ENCODE measurements at places on chromosomes 7 and 10.

- no peak for DNase-seq
These were observed 35.7 kb downstream of the ITPRID1 start for GRCh38 chr7:31549611-31550010.

DNA sequence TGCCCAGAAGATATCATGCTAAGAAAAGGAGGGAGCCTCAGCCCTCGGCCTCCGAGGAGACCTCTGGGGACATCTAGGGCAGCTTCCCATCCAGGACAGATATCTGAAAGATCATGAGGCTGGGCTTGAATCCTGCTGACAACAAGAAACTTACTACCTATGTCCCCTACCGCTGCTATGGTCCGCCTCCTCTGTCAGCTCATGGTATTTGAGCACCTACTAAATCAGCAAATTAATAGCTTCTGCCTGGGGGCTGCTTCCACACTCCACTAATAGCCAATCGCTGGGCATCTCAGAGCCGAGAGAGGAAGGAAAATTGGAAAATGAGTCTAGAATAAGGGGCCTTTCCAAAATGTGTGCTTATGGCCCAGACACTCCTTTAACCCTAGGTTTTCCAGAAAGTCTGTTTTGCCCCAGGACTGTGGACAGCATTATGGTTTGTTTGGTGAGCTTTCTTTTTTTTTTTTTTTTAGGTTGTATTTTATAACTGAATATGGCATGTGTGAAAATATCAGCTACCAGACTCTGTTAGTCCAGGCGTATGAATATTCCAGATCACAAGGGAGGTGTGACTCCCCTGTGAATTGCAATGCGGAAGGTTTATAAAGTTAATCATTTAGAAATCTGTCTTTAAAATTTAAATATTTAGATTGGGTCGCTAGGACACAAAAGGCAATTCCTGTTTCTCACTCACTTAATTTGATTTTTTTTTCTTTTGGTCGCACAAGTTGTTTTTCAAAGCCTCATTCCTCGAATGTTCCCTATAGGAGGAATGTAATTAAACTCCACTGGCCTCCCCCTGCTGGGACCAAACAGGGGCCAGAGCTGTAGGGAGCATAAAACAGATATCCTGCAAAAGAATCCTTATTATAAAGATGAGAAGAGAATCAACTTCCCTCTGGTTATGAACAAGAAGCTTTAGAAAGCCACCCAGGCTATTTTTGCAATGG lies 89.4 kb downstream of the PARP12 start:
- no peak for DNase-seq

DNA sequence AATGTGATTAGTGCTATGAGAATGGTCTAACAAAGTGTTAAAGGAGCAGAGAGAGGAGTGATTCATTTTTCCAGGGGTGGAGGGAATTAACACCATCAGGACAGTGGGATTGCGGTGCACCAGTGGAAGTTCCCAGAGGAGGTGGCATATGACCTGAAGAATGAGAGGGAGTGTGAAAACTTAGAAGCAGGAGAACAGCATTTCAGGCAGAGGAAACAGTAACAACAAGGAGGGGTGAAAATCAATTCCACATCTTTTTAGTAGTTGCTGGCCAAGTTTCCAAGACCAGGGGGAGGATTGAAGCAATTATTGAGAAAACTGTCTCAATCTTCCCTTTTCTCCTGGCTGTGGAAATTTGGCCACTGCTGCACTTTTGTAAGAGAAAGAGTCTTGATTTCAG lies 23.7 kb upstream of the CCDC172 start:
- no peak for DNase-seq

- DNase-seq: no peak
These were observed 152.5 kb upstream of the LYZL1 start for GRCh38 chr10:29136411-29136810.

GRCh38 chr10:124221356-124222317 lies 128.2 kb upstream of the CHST15 start:
- DNase-seq: no peak

DNA sequence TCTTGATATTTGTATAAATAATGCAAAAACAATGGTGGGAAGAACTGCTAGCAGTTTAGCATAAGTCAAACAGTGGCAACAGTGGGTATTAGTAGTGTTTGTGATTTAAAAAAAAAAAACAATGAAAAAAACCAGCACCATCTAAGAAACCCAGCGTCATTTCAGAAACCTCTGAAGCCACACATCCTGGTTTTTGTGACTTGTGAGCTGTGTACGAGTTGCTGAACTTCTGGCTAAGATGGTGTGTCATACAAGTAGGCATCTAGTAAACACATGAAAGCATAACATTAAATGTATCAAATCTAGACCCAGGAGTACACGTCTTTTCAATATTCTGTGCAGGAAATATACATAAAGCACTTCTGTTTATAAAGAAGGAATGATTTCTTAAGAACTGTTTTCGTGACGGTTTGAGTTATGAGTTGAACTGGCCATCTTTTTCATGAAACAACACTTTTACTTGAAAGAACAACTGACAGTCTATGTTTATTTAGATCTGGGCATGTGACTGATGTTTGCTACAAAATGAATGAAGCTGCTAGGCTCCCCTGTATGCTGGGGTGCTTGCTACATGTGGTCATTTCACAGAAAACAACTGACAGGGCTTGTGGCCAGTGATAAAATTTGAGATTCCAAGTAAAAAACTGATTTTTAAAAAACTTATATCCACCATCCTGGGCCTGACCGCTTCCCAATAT lies 143.5 kb downstream of the PIP4K2A start:
- no peak for DNase-seq

DNA sequence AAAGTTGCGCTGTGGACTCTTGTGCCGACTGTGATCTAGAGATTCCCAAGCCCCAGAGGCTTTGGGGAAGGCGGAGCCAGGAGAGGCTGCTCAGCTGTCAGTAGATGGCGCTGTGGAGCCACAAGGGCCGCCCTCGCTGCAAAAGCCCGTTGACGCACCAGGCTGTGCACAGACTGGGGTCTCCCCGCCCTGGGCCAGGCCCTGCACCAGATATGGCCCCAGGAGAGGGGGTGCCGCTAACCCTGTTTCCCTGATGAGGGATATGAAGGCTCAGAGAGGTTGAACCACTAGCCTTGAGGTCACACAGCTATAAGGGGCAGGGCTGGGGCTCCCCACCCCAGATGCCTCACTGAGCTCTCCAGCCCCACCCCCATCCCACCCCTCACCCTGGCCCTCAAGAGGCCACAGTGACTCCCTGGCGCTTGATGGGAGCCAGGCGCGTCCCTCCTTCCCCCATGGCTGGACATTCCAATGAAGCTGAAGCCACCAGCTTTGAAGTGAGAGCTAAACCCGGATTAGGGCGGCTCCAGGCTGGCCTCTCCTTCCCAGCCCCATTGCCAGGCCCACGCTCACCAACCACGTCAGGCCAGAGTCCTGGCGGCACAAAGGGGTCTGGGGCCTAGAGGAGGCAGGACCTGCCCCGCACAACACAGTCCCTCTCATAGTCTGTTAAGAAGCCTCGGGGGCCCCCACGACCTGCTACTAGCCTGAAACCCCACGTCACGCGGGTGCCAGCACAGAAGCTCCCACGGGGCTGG lies 26.4 kb downstream of the MYL10 start:
- DNase-seq: peak; percentile 75

GRCh38 chr7:36874041-36874440 lies 149.7 kb upstream of the AOAH start:
- DNase-seq: no peak

GRCh38 chr7:3000566-3000965 lies 43.1 kb downstream of the CARD11 start:
- DNase-seq: no peak

DNA sequence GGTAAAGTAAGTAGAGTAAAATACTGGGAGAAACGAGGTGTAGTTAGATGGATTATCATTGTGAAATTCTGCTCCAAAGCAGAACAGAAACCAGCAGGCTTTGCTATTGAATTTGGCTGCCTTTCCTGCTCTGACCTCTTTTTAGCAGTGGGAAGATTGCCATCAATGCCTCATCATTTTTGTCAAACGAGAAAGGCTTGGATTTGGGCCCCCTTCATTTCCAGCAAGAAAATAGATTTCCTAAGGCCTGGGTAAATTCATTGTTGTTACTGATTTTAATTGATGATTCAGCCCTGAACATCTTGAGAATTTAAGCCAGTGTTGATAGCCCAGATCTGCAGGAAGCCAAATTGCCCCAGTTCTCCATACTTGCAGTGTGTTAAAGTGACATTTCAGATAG lies 35.2 kb upstream of the ASAH2 start:
- no peak for DNase-seq

Measured in mucosa of gallbladder (tissue), 1 donor.